ENCODE measurements at places on chromosomes 1 and 21.

DNA sequence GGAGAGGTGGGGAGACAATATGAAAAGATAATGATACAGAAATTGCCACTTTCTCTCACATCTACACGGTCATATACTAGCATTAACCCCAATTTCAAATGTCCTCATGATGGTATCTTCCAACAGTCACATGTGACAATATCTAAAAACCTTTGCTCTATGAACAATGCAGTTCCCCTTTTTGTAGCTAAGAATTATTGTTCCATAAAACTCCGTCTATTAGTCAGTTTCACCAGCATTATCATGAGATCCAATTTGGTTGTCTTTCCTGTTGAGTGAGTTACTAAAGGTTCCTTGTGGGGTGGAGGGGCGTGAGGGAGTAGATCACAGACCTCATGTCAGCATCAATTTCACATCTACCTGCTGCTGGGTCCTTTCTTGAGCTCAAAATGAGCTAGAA lies 1.7 kb downstream of the TIAM1 start:
- DNase-seq: no peak

DNA sequence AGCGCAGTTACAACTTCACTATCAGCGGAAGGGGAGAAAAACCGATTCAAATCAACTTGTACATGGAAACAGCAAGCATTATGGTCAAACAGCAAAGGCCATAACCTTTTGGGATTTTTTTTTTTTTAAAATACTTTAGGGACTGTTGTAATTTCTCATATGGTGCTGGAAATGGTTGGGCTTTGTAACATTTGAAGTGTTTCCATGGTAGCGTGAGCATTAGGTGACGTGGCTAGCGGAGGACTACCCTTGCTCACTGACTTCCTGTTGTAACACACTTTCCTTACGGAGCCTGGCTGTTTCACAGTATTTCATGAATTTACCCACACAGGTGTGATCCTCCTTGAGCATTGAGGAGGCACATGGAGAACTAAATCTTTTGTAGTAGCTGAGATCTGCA lies 269.5 kb downstream of the TM2D1 start:
- DNase-seq: no peak

- no peak for DNase-seq
These were observed 2.2 kb downstream of the CREG1 start for GRCh38 chr1:167551362-167551761.

GRCh38 chr1:165501330-165501969 lies 42.4 kb upstream of the LRRC52 start:
- no peak for DNase-seq

DNA sequence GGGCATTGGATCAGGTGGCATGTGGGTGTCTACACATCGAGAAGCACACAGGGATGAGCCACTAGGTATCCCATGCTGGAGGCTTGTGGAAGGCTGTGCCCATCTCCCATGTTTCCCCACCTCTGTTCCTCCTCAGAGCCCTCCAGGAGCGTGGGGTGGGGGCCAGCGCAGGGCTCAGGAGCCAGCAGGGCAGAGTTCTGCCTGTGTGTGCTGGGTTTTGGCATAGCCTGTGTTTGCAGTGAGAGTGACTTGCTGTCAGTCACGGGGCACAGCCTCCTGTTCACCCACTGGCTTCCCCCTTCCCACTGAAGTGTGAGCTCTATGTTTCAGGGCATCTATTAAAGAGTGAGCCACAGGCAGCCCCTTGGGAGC lies 10.4 kb downstream of the IBA57 start:
- DNase-seq: no peak

- DNase-seq: no peak
These were observed 42.5 kb downstream of the LRRC8D start for GRCh38 chr1:89863165-89863830.

DNA sequence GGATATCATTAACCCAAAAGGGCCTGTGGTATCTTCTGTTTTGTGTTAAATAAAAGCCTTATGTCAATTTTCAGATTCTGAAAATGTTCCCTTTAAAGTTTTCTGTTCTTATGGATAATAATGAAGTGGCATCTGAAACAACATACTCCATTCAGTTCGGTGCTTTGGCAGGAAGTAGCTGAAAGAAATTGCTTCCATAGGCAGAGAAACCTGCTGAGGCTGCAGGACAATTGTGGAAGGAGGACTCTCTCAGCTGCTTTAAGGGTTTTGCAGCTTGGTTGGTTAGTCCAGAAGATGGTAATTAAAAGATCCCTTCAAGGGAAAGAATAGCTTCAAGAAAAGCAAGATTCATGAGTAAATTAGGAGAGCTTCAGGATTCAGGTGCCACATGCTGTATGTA lies 30.5 kb upstream of the NRIP1 start:
- no peak for DNase-seq

DNA sequence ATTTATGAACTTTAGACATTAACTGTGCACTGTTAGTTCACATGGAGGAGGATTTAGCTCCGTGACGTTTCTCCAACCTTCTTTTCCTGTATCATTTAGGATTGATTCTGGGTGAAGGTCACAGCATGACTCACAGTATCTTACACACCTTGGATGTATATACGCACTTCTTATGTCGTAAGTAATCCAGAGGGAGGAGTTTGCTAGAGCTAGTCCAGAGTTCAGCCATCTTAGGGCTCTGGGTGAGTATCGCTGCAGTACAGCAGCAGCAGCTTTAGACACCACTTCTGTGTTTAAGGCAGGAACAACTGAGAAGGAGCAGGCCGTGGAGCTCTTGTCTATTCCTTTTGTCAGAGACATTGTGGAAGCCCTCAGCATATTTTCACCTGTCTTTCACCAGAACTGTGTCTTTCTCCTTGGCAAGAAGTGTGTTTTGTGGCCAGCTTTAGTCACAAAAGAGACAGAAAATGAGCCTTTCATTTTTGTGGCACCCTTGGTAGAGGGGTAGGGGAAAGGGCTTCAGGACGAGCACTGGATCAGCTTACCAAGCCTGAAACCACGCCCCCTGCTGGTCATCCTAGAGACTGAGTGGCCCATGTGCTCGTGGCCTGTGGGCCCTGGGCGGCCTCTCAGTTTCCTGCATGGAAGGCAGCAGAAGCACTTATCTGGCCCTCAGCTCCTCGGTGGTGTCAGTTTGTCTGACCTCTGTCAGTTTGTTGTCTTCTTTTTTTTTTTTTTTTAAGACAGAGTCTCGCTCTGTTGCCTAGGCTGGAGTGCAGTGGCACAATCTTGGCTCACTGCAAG lies 64.0 kb downstream of the ADARB1 start:
- no peak for DNase-seq

- no peak for DNase-seq
These were observed 18.1 kb downstream of the VASH2 start for GRCh38 chr1:212968368-212968863.

GRCh38 chr1:16068356-16069270 lies 4.8 kb downstream of the FAM131C start:
- DNase-seq: no peak

DNA sequence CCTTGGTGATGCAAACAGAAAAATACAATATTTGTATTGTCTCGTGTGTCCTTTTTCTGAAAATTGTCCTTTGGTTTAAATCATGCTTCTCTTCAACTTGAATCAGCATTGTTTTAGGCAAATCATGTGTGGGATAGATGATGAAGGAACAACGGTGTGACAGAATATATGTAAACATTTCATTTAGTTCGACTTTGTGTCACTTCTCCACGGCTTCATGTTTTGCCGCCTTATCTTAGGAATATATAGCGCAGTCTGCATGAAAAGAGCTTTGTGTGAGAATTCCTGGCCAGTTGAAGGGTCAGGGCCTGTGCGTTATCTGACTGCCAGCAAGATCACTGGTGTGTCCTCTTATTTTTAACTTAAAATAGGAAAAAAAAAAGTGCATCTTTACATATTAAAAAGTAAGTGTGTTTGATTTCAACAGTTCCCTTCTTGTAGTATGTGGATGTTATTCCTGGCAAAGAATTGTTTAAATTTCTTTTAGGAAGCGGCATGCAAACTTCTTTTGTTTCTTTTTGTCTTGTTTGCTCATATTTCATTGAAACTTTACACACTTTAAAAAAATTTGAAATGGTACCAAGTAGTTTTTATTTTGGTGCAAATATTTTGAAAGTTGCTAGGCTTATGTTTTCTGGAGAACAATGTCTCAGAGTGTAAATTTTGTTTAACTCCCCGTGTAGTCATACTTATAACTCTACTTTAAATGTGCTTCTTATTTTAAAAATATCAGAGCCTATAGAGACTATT lies 465.2 kb downstream of the USP25 start:
- DNase-seq: no peak

DNA sequence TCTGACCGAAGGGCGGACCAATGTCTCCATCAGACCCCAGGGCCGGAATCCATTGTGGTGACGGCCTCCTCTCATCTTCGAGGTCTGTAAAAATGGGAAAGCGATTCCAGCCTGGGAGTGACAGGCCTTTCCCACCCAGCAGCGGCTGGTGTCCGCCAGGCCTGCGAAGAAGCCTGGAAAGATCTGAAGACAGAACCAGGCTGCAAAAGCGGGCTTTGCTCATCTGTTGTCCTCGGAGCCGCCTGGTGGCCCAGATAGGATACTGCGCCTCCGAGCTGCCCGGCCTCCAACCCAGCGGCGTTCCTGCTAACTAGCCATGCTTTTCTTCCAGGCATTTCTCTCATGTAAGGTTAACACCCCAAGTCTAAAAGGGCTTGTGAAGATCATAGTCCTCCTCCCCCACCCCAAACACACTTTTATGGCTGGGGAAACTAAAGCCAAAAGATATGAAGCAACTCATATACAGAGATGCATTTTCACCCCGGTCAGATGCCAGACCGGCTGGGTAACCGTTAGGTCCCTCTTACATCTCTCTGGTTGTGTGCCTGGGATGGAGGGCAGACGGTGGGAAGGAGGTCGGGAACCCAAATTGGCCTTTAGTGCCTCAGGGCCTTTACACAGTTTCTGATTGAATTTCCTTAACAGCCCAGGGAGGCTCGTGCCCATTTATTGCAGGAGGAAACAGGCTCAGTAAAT lies 1.9 kb upstream of the DHRS3 start:
- peak; percentile 97 for DNase-seq

DNA sequence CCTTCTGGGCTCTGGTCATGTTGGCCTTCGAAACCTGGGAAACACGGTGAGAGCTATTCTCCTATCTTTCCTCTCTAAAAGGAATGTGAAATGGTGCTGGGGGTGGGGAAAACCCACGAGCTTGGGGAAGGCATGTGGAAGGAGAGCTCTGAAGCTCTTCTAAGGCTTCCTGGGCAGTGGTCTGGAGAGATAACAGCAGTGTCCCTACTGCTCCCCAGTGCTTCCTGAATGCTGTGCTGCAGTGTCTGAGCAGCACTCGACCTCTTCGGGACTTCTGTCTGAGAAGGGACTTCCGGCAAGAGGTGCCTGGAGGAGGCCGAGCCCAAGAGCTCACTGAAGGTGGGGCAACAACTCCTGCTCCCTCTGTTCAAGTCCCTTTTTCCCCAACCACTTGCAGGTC lies 2.8 kb downstream of the USP21 start:
- DNase-seq: no peak

DNA sequence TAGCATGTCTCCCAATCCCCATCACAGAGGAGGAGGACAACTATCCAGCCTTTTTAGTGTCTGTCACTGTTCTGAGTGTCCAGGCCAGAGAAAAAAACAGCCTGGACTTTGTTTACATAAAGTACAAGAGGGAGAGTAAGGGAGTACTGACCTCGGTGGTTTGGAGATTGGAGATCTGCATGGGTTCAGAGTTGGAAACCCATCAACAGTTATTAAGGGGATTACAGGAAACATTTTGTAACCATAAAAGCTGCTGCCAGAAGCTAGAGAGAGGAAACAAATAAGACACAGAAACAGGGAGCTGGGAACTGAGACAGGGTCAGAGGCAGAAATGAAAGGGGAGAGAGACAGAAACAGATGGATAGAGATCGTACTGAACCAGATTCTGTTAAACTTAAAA lies 131.5 kb upstream of the CTTNBP2NL start:
- DNase-seq: no peak

- DNase-seq: peak; percentile 21
These were observed 324.6 kb downstream of the CAMTA1 start for GRCh38 chr1:7109901-7110300.

DNA sequence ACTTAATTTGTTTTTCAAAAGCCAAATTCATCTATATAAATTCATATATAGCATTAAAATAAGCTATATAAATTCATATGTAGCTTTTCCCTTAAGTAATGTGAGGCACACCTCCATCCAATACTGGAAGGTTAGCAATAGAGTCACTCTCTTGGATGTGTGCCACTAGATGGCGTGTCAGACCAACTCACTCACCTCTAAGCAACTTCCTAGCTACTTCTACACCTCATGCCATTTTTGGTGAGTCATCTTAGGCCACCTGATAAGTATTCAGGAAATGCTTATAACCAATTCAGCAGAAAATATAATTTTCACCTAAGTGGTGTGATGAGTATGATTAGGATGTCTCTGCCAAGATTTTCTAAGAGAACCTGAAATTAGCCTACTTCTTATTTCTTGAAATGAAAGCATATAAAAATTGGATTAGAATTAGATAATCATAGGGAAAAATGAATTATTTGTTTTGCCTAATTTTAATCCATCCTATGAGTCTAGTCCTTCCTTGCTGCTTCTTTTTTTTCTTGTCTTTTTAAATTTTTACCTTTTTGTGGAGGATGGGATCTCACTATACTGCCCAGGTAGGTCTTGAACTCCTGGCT lies 34.4 kb upstream of the TADA1 start:
- DNase-seq: peak; percentile 91
